ENCODE measurements at places on chromosomes 6 and 20.
A peak's percentile ranks its signal among the peaks of the same experiment; 100 is the strongest.

DNA sequence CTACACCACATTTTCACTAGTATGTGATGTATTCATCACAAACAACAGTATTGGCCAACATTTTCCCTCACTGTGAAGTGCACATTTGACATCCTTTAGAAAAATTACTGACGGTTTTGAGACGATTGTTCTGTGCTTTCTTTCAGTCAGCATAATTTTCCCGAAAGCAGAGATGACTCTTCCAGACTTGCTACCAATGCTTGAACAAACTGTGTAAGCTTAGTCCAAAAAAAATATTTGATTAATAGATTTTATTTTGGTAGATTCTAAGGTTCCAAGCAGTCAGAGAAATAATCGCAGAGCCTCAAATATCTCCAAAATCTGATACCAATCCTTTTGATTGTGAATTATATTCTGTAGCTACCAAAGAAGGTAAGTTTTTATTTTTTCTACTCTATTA is 151.1 kb upstream of the ESR1 start:
- no peak for DNase-seq

GRCh38 chr20:1568163-1568490 is 10.6 kb upstream of the SIRPD start:
- DNase-seq, result no peak

DNA sequence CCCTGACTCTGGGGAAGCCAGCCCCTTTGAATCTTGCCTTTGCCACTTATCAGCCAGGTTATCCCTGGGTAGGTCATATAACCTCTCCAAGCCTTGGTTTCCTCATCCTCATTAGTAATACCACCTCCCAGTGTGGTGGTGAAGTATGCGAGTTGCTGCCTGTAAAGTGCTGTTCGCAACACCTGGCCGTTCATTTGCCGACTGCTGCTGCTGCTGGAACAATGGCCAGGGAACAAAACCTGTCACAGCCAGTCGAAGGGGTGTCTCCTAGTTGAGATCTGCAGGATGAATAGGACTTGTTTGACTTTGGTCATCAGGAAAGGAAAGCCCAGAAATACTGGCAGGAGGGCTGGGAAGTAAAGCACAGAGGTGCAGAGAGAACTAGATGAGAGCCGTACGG is 6.1 kb downstream of the MANBAL start:
- no peak for DNase-seq

GRCh38 chr6:140540743-140541142 is 1166.3 kb upstream of the CITED2 start:
- no peak for DNase-seq

GRCh38 chr6:57013521-57013926 is 33.0 kb upstream of the KIAA1586 start:
- peak; percentile 39 for DNase-seq

GRCh38 chr6:87391334-87391733 is 16.4 kb upstream of the CFAP206 start:
- no peak for DNase-seq

- DNase-seq, result no peak
Measured at GRCh38 chr6:122494665-122495272, 23.2 kb upstream of the SERINC1 start.

DNA sequence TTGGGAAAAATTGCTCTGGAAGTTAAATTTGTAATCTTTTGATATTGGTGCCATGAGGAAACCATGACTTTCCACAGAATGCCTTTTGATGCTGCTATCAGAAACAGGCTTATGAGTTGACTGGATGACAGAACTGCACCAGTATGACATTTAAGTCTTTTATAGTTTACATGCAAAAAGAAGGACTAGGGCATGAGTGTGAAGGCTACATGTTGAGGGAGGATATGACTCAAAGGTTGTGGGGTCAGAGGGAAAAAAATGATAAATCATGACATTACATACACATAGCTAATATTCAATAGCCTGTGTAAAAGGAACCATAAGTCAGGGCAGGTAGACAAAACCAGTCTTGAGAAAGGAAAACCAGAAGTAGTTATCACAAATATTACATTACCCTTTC is 182.2 kb downstream of the COL12A1 start:
- no peak for DNase-seq

- no peak for DNase-seq
Measured at GRCh38 chr6:43636308-43636659, 644 bp downstream of the MAD2L1BP start.

- DNase-seq, result no peak
Measured at GRCh38 chr6:116326996-116327395, 43.8 kb upstream of the DSE start.

DNA sequence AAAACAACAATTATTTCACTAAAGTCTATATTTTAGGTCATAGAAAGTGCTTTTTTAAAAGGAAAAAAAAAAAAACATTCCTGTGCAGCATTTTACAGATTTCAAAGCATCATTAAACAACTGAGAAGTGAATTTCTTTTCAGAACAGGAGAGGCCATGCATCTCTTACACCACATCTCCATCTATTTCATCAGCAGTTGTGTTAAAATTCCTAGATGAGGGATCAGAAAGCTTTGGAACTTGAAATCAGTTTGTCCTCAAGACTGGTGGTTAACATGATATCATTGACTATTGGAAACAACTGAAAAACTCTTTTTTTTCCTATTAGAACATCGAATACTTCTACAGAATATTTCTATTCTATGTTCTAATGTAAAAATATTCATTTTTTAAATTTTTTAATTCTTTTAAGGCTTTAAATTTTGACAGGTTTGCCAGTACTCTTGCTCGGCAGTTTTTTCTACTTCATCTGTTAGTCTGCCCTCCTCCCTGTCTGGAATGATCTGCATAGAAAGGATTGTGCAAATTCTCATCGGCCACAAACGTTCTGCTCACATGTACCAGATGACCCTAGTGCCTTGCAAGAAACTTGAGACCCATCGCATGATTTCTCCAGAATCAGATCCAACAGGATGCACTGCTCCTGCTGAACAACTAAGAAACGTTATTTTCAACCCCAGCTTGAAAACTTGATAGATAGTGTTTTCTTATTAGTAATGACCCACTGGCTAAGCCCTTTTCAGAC is 411.0 kb upstream of the AGPAT4 start:
- DNase-seq, result no peak

GRCh38 chr6:13418844-13419243 is 68.6 kb downstream of the GFOD1 start:
- no peak for DNase-seq

- DNase-seq, result no peak
Measured at GRCh38 chr6:158916617-158917016, 83.4 kb downstream of the RSPH3 start.

DNA sequence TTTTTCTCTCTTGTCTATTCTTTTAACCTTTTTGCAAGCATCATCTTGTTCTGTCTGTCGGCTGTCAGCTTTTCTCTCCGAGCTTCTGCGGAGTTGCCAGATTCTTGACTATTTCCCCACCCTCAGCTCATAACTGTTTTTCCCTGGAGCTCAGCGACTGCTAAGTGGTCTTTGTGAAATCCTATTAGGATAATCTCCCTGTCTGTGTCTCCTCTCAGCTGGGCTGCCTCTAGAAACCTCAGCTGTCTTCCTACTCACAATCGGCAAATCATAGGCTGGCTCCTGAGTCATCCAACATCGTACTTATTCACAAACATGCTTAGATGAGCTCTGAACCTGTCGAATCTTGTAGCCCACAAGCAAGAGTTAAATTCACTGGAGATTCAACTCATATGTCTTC is 332.3 kb downstream of the PTPRT start:
- no peak for DNase-seq

- no peak for DNase-seq
Measured at GRCh38 chr6:66995669-66996068, 1288.6 kb upstream of the EYS start.

GRCh38 chr6:100057941-100058340 is 63.9 kb upstream of the MCHR2 start:
- DNase-seq, result no peak

GRCh38 chr6:155130161-155130853 is 133.5 kb upstream of the CLDN20 start:
- DNase-seq, result no peak

GRCh38 chr6:107408714-107409113 is 50.6 kb downstream of the PDSS2 start:
- DNase-seq, result no peak

- DNase-seq, result no peak
Measured at GRCh38 chr20:50098259-50098658, 14.7 kb downstream of the UBE2V1 start.

GRCh38 chr20:62584671-62585460 is 57.4 kb upstream of the SLCO4A1 start:
- DNase-seq, result no peak

DNA sequence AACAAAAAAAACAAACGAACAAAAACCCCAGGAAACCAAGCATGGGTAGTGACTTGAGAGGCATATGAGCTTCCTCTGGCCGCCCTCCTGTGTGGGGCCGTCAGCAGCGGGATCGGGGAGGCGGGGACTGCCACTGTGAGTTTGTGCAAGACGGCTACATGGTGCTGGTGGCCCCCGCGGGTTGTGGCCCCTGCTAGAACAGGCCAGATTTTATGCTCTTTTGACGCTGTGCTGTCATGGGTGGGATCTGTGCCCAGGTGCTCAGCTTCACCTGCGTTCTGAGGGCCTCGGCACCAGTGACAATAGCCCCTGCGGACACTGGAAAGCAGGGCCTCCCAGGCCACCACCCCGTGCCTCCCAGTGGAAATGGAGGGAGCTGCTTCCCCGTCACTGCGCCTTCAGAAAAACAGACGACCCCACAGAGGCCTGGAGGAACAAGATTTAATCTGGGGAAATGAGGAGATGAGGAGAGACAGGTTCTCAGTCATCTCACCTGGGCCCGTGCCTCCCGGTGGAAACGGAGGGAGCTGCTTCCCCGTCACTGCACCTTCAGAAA is 4.7 kb upstream of the KCNQ2 start:
- DNase-seq, result no peak

GRCh38 chr6:26158581-26159356 is 71.5 kb downstream of the HFE start:
- DNase-seq, result peak; percentile 27

- DNase-seq, result no peak
Measured at GRCh38 chr20:11110535-11110934, 436.7 kb upstream of the JAG1 start.

- no peak for DNase-seq
Measured at GRCh38 chr20:56483970-56484369, 15.5 kb downstream of the RTF2 start.

GRCh38 chr20:16758454-16759180 is 10.5 kb downstream of the OTOR start:
- DNase-seq, result no peak

- no peak for DNase-seq
Measured at GRCh38 chr6:166450167-166450873, 67.6 kb upstream of the MPC1 start.

- DNase-seq, result no peak
Measured at GRCh38 chr6:167446046-167446445, 121.2 kb downstream of the TTLL2 start.

DNA sequence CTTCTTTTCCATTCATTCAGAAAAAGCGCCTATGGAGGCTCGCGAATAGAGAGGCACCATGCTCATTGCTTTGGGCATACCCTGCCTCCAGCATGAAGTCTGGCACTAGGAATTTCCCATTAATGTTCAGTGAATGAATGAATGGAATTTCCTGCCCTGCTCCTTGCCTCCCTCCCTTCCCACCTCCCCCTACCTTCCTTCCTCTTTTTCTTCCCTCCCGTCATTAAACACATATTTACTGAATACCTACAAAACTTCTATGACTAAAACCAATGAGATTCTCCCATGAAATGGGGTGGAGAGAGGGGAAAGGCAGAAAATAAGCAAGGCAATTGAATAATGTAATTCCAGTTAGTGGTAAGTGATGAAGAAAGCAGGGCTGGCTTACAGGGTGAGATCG is 213.8 kb upstream of the AGPAT4 start:
- no peak for DNase-seq

GRCh38 chr6:163943607-163944385 is 529.3 kb downstream of the QKI start:
- DNase-seq, result no peak

GRCh38 chr20:46673394-46674252 is 15.6 kb downstream of the TP53RK start:
- no peak for DNase-seq

GRCh38 chr6:11414176-11414963 is 123.2 kb upstream of the TMEM170B start:
- no peak for DNase-seq

DNA sequence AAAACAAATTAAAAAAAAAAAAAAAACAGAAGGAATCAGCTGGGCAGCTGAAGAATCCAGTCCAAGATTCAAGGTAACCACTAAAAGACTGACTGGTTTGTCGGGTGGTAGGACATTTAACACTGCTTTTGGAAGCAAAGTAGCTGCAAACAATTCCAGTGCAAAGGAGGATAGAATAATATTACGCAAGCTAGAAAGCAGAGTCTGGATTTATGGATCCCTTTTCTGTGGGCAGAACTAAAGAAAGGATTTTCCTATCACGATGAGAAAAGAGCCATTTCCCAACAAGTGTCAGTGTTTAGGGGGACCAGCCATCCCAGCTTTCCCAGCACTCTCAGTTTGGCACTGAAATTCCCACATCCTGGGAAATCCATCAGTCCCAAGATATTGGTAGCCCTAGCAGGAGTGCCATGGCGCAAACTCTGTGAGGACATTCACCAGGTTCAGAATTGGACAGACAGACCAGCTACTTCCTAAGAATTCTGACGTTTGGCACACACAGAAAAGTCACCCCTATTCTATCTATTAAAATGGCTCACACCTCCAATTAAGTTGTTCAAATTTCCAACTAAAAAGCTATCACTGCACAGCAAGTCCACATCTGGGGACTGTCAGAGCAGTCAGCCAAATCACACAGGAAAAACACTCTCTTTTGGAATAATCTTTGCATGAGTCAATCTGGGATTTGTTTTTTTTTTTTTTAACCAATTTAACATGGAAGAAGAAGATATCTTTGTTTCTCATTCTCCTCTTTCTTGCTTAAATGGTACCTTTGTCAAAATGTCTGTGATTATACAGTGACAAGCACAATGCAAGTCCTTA is 356.8 kb upstream of the ARID1B start:
- DNase-seq, result no peak

DNA sequence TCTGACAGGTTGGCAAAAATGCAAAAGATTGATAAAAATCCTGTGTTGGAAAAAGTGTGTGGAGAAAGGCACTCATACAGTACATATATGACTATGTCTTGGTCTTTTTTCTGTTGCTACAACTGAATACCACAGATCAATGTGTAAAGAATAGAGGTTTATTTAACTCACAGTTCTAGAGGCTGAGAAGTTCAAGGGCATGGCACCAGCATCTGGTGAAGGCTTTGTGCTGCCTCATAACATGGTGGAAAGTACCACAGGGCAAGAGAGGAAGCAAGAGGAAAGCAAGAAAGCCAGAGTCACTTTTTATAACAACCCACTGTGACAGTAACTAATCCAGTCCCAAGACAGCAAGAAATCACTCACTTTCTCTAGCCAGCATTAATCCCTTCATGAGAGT is 57.5 kb downstream of the ALDH8A1 start:
- no peak for DNase-seq

GRCh38 chr20:50695135-50695872 is 4.0 kb upstream of the RIPOR3 start:
- DNase-seq, result no peak

GRCh38 chr6:90870561-90870960 is 283.7 kb upstream of the MAP3K7 start:
- no peak for DNase-seq
